CD4-positive, CD25-positive, alpha-beta regulatory T cell (primary cell): ENCODE measurements at places on chromosomes 1 and 21.

DNA sequence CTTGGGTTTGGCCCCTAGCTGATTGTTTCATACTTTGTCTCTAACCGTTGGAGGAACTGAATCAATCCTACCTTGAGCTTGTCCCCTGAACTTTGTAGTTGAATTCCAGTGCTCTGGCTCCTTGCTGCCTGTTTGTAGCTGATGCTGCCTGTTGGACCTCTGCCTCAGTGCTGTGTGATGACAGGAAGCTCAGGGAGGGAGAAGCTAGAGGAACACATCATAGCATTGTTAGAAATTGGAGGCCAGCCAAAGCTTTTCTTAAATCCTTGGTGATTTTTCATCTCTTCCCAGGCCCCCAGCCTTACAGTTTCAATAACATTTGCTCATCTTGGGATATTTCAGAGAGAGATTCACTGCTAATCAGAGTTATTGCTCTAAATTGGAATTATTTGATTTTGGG, 34.0 kb downstream of the MACF1 start:
- H3K36me3 ChIP-seq: peaks cover 29% of the 10 kb centered on the region
- peaks cover 10% of the 10 kb centered on the region for H3K4me1 ChIP-seq
- no peak overlapping the region for H3K4me3 ChIP-seq
- H3K27me3 ChIP-seq: no peaks in the 10 kb centered on the region
- no peak for DNase-seq
- peak overlapping the region; percentile 24 for H3K27ac ChIP-seq

- DNase-seq: no peak
- no peaks in the 10 kb centered on the region for H3K4me1 ChIP-seq
- H3K27ac ChIP-seq: no peak overlapping the region
These were observed 70.2 kb downstream of the ETS2 start for GRCh38 chr21:38875694-38876492.

DNA sequence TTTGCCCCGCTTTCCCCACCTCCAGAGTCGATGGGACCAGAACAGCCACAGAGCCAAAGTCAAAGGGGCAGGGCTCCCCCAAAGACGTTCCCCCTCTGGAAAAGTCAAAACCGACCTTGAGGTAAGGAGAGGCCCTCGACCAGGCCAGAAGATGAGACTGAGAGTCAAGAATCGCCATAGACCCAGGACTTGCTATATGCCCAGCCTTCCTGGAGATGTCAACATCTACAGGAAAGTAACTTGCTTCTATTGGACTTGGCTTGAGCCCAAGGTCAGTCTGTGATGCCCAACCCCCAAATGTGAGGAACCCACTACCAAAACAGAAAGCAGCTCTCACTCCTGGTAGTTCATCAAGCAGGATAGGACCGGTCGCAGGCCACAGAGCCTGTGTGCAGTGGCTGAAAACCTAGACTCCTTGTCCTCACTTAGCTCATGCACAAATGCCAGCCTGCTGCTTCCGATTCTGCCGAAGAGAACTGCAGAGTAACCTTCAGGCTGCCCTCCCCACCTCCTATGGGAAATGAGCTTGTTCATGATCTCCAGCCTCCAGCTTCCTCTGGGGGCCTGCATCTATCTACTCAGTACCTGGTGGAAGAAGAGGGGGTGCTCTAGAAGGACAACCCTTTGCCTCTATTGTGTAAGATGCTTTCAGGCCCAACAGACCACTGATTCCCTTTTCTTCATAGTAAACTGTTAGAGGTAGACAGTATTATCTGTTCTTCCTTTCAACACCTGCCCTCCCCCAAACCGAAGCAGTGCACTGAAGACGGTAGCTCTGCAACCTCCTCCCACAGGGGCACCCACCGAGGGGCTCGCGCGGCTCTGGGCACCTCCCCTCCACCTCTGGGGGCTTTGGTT, 1.4 kb downstream of the ACOT7 start:
- peak overlapping the region; percentile 10 for H3K4me3 ChIP-seq
- H3K27ac ChIP-seq: no peak overlapping the region
- no peaks in the 10 kb centered on the region for H3K27me3 ChIP-seq
- no peak for DNase-seq

GRCh38 chr1:219539645-219540254, 73.2 kb downstream of the ZC3H11B start:
- DNase-seq: no peak
- no peak overlapping the region for H3K4me3 ChIP-seq
- no peaks in the 10 kb centered on the region for H3K27me3 ChIP-seq
- H3K4me1 ChIP-seq: no peaks in the 10 kb centered on the region
- no peak overlapping the region for H3K27ac ChIP-seq
- no peaks in the 10 kb centered on the region for H3K36me3 ChIP-seq
